ENCODE measurements at places on chromosomes 1 and 21.
A peak's percentile ranks its signal among the peaks of the same experiment; 100 is the strongest.

DNA sequence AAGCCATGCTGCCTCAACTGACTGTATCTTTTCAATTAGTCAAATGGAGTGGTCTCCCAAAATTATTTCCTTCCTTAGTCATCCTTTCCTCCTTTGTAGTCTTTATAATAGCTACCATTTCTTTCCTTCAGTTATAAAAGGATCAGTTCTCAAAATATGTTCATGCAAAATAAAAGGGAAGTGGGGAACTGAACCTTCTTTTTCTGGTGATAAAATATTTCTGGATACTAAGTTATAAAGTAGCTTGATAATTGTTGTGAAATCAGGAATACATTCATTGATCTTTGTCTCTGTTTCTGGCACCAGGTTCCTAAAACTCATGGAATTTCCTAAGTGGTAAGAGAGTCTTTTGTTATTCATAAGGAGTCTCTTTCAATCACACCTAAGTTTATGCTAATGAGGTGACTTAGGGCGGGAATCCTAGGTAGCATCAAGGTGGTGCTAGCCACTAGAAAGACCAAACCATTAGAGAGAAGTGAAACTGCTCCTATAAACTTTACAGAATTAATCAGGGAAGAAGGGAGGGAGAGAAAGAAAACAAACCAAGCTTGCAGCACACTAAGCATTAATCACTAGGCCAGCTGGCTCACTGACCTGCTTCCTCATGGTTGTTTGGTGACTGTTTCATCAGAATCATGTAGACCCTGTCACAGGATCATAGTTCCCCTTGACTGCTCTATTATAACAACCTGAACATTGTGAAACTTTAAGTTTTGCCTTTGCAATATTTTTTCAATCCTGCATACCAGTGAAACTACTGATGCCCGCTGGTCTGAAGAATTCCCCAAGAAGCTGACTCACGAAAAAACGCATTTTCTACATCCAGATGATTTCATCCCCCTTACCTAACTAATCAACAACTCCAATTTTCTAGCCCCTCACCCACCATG is 161.6 kb upstream of the PTBP2 start:
- no peak for DNase-seq

GRCh38 chr1:33641104-33641830 is 168.8 kb downstream of the ZSCAN20 start:
- DNase-seq = no peak

DNA sequence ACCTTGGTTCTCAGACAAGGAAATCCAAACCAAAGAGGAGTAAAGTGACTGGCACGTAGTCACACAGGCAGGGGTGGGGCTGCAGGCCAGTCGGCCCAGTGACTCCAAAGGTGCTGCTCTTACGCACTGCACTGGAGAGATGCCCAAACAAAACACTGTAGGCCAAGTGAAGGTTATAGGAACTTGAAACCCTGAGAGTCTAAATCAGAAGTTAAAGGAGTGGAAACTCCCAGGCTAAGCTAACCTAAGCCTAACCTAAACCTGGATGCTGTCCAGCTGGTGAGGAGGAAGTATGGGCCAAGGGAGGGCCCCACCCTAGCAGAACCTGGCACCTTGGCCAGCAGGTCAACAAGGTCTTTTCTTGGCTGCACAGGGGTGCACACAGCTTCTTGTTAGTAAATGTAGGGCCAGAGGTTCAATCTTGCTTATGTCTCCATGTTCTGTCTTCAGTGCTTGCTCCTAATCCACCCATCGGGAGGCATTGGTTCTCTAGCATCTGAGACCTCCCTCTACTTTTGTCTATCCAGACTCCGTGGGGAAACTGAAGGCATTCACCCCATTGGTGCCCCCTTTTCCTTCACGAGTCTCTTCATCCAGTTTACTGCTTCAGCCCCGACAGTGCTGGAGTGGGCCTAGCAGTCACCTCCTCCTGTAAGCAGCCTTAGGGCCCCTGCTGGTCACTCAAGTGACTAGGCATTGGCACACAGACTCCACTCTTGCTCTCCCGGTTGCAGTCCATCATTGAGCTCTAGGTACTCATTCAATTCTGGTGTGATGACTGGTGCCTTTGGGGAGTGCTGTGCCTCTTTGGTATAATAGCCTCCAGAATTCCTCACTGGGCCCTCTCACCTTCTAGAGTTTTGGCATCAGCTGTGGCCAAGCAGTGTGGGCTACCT is 12.9 kb upstream of the TMEM125 start:
- no peak for DNase-seq

DNA sequence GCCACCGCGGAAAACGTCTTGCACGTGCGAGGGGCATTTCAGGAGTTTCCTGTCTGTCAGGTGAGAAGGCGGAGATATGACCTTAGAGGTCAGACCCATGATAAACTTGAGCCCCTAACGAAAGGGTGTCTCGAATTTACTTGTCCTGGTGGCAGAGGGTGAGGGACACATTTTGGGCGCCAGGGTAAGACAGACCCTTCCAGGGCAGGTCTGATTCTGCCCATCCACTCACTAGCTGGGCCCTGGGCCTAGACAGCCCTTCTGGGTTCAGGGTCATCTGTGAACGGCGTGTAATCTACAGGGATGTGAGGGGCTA is 395 bp upstream of the CSRP1 start:
- no peak for DNase-seq

- no peak for DNase-seq
Observed at GRCh38 chr1:221768444-221769066, 26.7 kb upstream of the DUSP10 start.

DNA sequence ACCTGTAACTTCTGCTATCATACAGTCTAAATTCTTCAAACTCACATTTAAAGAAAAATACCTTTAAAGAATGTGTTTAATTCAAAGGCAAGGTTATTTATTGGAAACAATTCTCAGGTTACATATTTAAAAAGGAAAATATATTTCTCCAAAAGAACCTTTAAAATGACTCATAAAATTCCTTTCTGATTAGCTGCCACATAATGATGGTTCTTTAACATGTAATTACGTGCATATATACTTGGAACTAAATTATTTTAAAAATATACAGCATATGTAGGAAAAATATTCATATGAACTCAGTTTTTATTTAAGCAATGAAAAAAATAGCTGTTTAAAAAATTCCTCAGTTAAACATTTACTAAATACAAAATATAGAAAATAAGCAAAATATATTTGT is 173.6 kb downstream of the COP1 start:
- DNase-seq = no peak

DNA sequence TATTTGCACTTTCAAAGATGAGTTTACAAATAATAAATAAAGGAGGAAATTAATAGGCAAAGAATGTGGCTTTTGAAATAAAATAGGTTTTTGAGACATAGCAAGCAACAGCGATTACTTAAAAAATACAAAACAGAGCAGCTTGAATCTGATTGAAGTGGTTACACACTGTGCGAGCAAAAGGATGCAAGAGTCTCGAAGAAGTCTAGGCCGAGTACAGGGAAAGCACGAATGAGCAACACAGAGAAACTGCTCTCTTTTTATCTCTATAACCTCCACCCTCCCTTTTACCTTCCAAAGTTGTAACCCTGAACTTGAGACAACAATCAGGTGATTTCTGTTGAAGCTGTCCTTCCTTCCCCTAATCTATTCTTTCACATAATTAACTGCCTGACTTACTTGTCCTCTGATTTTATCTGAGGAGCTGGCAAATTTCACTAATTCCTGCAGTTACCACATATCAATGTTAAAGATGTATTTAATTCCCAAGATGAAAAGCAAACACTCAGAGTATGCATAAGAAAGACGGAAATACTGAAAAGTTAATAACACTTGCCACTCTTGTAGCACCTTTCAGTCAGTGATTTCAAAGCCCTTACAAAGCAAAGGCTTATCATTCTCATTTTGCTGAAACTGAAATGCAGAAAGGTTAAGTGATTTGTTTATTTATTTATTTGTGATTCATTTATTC is 1030.1 kb downstream of the ADGRL2 start:
- DNase-seq = no peak

DNA sequence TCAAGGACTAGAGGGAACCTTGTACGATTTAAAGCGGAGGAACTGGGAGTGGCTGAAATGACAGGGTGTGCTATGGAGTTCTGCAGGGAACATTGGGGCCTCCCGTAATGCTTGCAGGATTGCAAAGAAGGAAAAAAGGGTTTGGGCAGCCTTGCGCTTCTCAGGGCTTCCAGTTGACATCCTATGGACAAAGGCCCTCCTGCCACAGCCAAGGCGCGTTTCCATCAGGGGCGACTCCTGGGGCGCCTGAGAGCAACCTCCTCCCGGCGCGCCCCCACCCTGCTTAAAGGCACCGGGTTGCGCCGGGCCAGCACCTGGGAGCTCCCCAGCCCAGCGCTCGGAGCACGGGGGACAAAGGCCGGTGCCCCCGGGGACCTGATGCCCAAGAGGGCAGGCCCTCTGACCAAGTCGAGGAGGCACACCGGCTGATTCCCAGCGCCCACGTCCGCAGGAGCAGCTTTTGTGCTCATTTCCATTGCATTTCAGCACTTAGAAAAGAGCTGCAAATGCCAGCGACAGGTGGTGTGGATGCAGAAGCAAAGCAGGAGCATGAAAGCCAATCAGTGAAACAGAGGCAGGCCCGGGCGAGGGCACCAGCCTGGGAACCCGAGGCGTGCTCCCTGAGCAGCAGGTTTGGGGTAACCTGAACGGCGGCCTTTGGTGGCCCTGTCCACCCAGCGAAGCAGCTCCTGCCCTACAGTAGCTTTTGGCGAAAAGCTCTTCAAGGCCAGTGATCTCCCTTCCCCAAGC is 17.6 kb upstream of the RNF187 start:
- no peak for DNase-seq

DNA sequence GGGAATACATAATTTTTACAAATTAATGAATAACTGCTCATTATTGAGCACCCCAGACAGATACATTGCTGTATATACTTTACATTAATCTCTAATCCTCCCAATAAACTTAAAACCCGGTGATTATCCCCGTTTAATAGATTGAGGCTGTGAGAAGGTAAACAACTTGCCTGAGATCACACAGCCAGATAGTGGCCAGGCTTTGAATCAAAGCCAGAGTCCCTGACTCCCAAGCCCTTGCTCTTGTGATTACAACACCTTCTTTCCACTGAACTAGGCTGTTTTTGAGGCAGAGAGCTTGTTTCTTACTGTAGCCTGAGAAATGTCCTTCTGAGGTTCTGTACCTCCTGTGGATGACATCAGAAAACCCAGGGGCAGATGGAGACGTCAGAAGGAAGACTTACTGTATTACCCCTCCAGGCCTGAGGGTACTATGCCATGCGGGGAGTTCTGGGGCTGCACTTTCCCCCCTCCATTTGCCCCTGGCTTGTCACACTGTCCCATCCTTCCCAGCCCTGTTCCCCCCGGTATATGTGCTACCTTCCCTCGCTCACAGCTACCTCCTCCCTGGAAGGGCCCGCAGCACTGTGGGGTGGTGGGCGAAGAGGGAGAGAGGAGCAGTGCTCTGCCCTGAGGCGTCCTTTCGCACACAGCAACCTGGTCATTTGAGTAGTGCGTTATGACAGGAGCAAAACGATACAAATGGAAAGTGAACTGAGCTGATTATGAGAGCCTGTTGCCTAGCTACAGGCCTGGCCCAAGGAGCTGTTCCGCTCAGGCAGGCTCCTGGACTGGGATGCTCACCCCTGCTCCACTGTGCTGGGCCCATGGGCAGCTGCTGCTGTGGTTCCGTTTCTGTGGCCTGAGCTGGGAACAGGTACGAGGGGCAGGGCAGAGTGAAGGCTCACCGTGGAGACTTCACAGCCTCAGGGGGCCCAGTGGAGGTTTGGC is 4.6 kb downstream of the KCNC4 start:
- no peak for DNase-seq

GRCh38 chr1:27130798-27131197 is 24.1 kb downstream of the SLC9A1 start:
- DNase-seq = no peak

DNA sequence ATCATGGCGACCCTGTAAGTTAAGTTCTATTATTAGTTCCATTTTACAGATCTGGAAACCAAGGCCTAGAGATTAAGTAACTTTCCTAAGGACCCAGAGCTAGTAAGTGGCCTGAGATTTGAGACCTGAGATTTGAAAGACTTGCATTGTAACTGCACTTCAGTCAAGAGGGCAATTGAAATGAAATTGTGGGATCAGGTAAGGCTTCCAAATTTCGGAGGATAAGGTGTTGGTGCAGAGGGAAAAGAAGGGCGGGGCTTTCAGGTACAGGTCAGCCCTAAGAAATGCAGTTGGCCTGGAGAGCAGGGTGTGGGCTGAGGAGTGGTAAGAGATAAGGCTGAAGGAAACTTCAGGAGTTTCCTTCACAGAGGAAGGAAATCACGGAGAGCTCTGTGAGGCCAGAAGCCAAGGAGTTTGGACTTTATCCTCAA is 51.1 kb downstream of the SLC16A1 start:
- DNase-seq = no peak

GRCh38 chr1:212700223-212700891 is 717 bp upstream of the BATF3 start:
- no peak for DNase-seq

- DNase-seq = peak; percentile 31
Observed at GRCh38 chr1:30085811-30086770, 637.3 kb downstream of the MATN1 start.

DNA sequence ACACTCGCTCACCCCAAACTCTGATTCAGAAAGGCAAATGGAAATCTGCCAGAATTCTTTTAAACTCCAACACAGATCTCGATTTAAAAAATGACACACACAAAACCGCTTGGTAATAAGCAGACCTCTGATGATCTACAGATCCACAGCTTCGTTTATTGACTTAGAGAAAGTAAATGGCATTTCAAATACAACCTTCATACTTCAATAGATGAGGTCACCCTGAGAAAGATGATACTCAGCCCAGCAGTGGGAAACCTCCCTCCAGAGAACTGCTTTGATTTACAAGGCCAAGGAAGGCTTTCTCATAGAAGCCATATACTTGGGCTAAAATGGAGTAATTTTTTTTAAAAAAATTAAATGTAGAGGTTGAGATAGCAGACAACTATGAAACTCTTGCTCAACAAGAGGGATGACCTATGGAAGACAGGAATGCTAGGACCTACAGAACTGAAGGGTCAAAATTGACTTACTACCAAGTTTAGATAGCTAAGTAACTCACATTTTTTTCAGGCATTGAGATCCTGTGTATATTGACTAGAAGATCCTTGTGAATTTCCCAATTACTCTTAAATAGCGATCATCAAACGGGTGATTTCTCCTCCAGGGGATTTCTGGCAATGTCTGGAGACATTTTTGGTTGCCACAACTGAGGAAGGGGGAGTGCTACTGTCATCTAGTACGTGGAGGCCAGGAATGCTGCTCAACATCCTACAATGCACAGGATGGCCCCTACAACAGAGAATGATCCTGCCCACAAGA is 143.9 kb downstream of the CLIC6 start:
- no peak for DNase-seq

DNA sequence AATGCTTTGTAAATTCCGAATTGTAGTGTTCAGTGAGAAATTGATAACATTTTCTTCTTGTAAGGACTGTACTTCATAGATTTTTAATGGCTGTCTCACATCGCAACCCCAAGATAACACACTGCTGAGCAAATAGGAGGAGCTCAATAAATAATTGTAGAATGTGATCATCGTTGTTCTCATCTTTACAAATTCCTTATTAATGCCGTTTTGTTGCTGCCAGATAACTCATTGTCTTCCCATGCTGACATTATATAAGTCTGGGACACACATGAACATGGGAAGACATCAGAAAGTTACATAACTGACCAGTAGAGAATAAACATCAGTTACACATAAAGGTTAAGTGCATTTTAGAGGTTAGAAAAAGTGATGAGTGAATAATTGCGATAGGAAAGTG is 46.4 kb upstream of the TSPAN2 start:
- DNase-seq = no peak

All from stimulated activated CD8-positive, alpha-beta memory T cell treated with anti-CD3 and anti-CD28 coated beads, Interleukin-2, amount 100 ng/mL, for 48 hours (primary cell).